Colonic mucosa (tissue), 4 donors: ENCODE measurements at places on chromosomes 6 and 20. TPM values are rescaled to one million over a fixed set of nuclear protein-coding genes. Genes with fewer than 3 reads are reported as not detected.

GRCh38 chr6:151431337-151431736 lies 20.6 kb downstream of the RMND1 start:
- no peak for DNase-seq

- no peak for DNase-seq
Observed at GRCh38 chr6:159807150-159807858, 7.2 kb downstream of the PNLDC1 start.

GRCh38 chr6:104642871-104643270 lies 216.8 kb downstream of the HACE1 start:
- no peak for DNase-seq

The MLIP gene
- total RNA-seq: 0.42 TPM

The SEC63 gene
- total RNA-seq: 84.3 TPM
